Stimulated activated CD8-positive, alpha-beta memory T cell treated with anti-CD3 and anti-CD28 coated beads, Interleukin-2, amount 100 ng/mL, for 1 hour (primary cell): ENCODE measurements at places on chromosomes 11 and 22.

- DNase-seq: no peak
These were observed 2.5 kb downstream of the SMIM35 start for GRCh38 chr11:118084247-118084646.

- no peak for DNase-seq
These were observed 704.1 kb upstream of the CCDC90B start for GRCh38 chr11:83990160-83990733.

- DNase-seq: no peak
These were observed 52.3 kb downstream of the ZNRF3 start for GRCh38 chr22:28935713-28936112.

DNA sequence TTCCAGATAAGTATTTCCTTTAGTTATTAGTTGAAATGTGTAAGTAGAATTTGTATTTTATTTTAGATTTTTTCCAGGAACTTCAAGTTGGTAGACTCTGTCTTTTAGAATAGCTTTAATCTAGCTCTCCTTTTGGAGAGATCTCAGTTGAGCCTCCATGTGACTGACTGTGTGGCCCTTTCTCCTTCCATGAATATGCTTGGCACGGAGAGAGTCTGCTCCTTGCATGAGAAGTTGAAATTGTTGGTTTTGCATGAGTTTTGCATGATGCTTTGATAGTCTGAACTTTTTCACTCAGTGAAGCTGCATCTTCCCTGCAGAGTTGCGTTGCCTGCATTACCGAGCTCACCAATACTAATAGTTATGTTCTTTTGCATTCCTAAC lies 32.8 kb upstream of the CTTN start:
- DNase-seq: no peak

DNA sequence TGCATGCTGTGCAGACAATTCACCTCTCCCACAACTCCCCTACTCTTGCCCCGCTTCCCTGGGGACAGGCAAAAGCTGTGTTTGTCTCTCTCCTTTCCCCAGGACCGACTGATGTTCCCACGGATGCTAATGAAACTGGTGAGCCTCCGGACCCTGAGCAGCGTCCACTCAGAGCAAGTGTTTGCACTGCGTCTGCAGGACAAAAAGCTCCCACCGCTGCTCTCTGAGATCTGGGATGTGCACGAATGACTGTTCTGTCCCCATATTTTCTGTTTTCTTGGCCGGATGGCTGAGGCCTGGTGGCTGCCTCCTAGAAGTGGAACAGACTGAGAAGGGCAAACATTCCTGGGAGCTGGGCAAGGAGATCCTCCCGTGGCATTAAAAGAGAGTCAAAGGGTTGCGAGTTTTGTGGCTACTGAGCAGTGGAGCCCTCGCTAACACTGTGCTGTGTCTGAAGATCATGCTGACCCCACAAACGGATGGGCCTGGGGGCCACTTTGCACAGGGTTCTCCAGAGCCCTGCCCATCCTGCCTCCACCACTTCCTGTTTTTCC lies 1.4 kb upstream of the MADD start:
- no peak for DNase-seq

DNA sequence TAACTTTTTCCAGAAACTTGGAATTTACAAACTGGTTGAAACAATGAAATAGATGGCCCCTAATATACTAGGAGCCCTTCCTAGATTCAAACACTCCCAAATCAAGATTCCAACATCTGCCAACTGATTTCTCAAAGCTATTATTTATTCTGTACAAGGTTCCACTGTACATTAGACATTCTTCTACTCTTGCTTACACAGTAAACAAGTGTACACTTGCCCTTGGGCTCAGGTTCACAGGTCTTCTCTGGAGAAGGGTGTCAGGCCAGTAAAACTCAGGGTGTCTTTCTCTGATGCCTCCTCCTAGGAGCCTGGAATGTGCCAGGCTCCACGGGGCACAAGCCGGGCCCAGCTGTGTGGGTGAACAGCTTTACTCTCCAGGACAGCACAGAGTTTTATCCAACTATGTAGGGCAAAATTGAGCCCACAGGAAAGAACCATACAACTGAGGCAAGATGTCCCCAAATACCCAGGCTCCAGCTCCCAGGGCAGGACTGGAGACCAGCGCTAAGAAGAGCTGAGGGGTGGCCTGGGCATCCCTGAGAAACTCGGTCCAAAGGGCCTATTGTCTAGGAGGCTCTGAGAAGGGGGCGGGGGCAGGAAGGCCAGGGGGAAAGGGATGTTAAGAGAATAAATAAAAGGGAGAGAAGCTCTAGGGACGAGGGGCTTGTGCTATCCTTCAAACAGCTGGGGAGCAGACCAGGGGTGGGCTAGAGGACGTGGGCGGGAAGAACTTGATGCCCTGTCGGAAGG lies 8.8 kb upstream of the MFRP start:
- no peak for DNase-seq

DNA sequence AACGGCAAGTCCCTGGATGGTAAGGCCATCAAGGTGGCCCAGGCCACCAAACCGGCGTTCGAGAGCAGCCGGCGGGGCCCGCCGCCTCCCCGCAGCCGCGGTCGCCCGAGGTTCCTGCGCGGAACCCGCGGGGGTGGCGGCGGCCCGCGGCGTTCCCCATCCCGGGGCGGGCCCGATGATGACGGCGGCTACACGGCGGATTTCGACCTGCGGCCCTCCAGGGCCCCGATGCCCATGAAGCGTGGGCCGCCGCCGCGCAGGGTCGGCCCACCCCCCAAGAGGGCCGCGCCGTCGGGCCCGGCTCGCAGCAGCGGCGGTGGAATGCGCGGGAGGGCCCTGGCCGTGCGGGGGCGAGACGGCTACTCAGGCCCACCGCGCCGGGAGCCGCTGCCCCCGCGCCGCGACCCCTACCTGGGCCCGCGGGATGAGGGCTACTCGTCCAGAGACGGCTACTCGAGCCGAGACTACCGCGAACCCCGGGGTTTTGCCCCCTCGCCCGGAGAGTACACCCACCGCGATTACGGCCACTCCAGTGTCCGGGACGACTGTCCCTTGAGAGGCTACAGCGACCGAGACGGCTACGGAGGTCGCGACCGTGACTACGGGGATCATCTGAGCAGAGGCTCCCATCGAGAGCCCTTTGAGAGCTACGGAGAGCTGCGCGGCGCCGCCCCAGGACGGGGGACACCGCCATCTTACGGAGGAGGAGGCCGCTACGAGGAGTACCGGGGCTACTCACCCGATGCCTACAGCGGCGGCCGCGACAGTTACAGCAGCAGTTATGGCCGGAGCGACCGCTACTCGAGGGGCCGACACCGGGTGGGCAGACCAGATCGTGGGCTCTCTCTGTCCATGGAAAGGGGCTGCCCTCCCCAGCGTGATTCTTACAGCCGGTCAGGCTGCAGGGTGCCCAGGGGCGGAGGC lies 792 bp downstream of the RBMXL2 start:
- no peak for DNase-seq

DNA sequence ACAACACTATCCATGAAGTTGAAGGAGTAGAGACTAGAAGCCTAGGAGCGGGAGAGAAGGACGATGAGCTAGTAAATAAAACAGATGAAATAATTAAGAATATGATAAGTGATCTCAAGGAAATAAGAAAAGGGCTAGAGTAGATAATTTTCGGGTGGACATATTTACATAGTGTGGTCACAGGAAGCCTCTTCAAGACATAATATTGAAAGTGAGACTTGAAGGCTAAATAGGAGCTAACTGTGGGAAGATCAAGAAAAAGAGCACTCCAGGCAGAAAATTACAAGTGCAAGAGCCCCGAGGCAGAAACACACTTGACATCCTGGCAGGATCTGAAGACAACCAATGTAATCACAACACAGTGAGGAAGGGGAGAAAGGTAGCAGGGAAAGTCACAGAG lies 11.9 kb upstream of the PPFIBP2 start:
- no peak for DNase-seq

- no peak for DNase-seq
These were observed 41.1 kb downstream of the BMAL1 start for GRCh38 chr11:13318498-13319295.

GRCh38 chr11:3183523-3183922 lies 18.4 kb upstream of the OSBPL5 start:
- no peak for DNase-seq
